Fibroblast of skin of right quadriceps (primary cell): ENCODE measurements at places on chromosomes 5 and 9.

- no peak for DNase-seq
Measured at GRCh38 chr5:66894480-66895240, 298.5 kb downstream of the MAST4 start.

- DNase-seq, result peak; percentile 19
Measured at GRCh38 chr5:161105525-161105924, 253.5 kb upstream of the ATP10B start.

- no peak for DNase-seq
Measured at GRCh38 chr5:61991430-61991829, 314.6 kb upstream of the KIF2A start.

- DNase-seq, result no peak
Measured at GRCh38 chr9:22415941-22416691, 30.5 kb upstream of the DMRTA1 start.

DNA sequence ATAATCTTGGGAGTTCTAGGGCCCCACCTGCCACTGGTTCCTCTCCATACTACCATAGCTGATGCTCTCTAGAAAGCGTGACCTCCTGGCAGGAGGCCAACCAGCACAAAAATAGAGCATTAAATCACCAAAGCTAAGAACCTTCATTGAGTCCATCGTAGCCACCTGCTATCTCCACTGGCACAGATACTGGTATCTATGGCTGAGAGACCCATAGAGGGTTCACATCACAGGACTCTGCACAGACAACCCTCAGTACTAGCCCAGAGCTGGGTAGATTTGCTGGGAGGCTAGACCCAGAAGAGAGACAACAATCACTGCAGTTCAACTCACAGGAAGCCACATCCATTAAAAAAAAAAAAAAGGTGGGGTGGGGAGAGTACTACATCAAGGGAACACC is 509.1 kb downstream of the DTWD2 start:
- DNase-seq, result no peak

DNA sequence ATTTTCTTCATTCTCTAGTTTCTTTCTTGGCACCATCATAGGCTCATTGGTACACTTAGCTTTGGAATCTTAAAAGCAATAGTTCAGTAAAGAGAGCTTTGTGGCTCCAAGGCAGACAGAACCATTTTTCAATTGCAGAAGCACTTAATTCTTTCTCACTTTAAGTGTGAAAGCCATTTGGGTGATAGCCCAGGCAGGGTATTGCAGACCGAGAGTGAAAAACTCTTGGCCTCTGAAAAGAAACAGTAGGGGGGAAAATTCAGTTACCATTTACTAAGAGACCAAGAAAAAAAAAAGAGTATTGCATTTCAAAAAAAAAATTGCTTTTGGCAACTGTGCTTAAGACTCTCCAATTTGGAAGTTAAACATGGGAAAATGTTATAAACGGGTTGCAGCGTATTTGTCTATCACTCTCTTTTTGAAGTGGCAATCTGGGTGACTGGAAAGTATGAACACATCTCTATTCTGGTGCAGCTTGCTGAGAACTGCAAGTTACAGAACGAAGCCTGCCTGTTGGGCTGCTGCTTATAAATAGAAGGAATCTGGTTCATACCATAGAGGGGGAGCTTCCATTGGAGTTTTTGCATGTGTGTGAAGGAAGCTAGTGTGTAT is 170.5 kb downstream of the TLE4 start:
- DNase-seq, result no peak

- peak; percentile 54 for DNase-seq
Measured at GRCh38 chr5:54581831-54582548, 64.4 kb downstream of the SNX18 start.

GRCh38 chr9:93902780-93903655 is 52.1 kb downstream of the BARX1 start:
- no peak for DNase-seq

- DNase-seq, result peak; percentile 83
Measured at GRCh38 chr5:158718738-158719505, 380.8 kb downstream of the EBF1 start.

- DNase-seq, result no peak
Measured at GRCh38 chr9:137789295-137789895, 88.2 kb upstream of the CACNA1B start.

GRCh38 chr5:85395526-85395925 is 1010.8 kb upstream of the EDIL3 start:
- no peak for DNase-seq

- peak; percentile 75 for DNase-seq
Measured at GRCh38 chr5:169893571-169893970, 86.7 kb downstream of the INSYN2B start.

- no peak for DNase-seq
Measured at GRCh38 chr5:133991171-133991910, 13.4 kb downstream of the VDAC1 start.

DNA sequence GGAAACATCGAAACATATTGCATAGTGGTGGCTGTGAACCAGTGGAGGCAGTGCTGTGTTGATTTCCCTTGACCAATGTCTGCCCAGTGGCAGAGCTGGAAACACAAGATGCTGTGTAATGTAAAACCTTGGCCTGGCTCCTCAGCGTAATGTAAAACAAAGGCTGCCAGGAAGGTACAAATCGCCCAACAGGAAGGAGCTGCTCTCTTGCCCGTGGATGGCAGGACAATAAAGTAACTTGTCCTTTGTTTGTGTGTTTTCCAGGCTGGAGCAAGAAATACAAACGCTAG is 143.4 kb downstream of the PALM2AKAP2 start:
- DNase-seq, result no peak

DNA sequence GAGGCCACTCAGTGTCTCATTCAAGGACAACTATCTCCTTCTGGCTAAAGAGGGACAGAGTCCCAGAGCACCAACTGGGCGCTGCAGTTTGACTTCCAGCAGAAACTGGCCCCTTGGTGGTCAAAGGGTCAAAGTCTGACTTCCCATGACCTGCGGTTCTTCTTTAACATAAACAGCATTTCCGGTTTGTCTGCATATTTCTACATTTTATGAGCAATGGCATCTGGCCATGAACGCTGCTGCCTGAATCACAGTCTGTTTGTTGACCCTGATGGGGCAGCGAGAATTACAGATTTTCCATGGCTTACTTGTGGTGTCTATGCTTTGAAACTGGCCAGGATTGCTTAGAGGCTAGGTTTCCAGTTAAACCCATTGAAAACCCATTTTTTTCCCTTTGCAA is 1.3 kb downstream of the TNFSF15 start:
- peak; percentile 74 for DNase-seq

DNA sequence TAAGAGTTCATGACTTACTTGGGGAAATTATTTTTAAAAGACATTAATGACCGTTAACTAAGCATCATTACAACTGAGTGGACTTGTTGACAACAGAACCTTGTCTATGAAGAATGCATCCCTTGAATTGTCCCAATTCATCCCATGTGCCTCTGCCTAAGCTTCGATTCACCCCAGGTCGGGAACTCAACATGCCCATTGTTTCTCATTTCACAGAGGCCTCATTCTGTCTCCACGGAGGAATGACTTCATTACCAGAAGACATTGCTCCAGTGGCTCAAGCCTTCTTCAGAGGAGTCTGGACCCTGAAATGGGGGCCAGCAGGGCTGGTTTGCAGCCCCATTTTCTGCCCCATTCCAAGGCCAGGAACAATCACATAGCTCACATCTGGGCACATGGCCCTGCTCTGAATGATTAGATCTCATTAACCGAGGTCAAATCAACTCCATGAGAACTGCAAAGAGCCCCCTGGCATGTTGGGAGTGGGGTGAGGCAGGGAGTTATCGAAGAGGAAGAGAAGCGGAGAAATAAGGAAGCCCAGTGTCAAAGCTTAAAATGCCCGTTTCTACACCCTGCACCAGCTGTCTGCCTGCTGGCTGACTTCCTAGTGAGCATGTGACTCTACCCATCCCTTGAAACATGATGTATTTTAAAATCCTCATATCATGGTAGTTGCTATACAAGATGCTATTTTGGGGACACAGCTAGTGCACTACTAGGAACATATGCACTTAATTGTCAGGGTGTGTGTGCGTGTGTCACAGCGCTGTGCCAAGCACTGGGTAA is 137.3 kb downstream of the LHFPL2 start:
- no peak for DNase-seq

GRCh38 chr9:112007575-112008240 is 111.1 kb downstream of the UGCG start:
- DNase-seq, result peak; percentile 14

DNA sequence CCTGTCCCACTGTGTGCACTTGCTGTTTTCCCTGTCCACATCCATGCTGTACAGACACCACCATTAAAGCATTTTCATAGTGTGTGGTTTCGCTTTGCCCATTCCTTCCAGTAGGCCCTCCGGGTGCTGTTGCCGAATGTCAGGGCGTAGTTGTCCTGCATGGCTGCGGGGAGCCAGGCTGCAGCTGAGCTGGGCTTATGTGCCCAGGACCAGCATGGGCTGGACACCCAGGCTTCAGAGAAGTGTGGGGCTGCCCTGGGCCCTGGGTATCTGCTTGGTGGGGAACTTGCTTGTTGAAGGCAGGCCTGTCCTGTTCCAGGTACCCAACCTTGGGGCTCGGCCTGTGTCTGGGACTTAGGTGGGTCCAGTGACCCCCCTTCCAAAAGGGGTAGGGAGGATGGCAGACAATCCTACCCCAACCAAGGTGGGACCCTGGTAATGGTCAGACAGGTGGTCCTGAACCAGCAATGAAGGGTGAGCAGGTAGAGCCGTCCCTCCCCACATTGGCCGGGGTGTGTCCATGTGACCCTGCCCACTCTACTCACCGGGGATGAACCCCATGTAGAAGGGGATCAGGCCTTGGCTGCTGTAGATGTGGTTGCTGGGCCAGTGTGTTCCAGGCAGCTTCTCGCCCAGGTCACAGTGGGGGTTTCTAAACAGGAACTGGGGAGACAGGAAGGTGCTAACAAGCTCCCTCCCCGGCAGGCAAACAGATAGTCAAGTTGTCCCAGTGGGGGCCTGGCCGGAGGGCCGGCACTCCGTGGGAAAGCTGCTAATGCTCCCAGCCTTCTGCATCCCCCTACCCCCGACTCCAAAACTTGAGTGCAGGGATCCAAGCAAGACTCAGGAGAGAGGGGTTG is 2.8 kb downstream of the TUBB4B start:
- no peak for DNase-seq

DNA sequence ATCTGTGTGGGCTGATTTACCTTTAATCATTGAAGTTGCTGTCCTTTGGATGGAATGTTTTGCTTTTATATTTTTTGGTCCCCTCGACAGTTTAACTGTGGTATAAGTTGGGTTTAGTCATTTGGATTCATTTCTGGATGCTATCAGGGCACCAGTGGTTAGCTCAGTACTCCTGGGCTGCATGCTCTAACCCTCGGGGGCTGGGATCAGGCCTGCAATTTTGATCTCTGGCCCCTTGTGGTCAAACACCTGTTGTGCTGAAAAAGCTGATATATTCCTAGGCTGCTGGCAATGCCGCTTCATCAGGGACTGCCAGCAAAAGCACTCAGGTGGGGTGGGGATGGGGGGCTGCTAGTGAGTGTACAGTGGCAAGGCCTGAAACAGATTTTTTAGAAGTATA is 440.4 kb upstream of the RIOK2 start:
- no peak for DNase-seq

DNA sequence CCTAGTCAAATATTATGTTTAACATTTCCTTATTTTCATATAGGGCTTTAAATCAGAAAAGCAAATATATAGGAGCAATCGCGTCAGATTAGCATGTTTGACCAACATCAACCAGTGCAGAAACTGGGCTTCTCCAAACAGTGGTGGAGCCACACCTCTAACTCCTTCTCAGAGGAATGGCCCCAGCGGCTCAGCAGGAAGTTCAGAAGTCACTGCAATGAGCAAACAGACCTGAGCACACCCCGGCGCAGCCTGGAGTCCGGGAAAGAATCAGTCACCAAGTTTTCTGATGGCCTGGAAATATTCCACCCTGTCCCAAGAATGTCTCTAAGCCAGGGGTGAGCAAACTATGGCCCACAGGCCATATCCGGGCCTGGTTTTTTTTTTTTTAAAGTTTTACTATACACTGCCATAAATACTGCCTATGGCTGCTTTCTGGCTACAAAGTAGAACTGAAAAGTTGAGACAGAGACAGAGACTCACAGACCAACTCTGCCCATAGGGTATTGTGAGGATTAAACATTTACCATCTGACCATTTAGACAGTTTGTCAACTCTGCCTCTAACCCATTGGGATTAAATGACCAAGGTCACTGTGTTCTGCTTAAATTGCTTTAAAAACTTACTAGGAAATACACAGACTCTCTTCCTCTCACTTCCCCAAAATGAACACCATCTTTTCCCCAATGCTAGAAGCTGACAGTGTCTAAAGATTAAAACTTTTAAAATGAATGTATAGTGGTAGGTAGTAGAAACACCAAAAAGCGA is 5.4 kb downstream of the GOLM1 start:
- no peak for DNase-seq

DNA sequence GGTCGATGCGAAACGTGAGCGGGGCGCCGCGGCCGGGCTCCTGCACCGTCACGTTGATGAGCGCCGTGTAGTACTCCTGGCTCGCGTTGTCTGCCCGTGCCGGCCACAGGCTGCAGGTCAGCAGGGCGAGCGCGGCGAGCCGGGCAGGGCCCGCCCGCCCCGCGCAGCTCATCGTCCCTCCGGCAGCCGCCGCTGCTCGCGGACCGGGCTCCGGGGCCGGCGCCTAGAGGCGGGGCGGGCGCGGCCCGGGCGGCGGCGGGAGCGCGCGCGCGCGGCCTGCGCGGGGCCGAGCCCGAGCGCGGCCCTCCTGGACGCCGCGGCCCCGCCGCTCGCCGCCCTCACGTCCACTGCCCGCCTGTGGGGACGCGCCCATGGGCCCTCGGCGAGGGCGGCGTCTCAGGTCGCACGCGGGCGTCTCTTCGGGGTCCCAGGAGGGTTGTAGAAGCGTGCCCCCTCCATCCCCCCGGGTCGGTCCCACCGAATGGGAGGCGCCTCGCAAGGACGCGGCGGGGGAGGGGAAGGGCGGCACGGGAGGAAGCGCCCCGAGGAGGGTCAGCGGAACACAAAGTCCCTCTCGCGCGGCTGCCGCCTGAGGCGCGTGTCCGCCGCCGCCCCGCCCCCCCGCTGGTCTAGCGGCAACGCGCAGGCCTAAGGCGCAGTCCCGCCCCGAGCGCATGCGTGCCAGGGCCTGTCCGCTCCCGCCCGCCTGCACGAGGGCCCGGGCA is at the start of gene RNF130:
Gene RNF130, minus strand, starts transcription at position 229 of the 725 bp plus-strand sequence. Its CDS starts 57 bp downstream, at position 172.
- peak; percentile 93 for DNase-seq

GRCh38 chr5:154465169-154465568 is 12.9 kb downstream of the HAND1 start:
- DNase-seq, result peak; percentile 47

DNA sequence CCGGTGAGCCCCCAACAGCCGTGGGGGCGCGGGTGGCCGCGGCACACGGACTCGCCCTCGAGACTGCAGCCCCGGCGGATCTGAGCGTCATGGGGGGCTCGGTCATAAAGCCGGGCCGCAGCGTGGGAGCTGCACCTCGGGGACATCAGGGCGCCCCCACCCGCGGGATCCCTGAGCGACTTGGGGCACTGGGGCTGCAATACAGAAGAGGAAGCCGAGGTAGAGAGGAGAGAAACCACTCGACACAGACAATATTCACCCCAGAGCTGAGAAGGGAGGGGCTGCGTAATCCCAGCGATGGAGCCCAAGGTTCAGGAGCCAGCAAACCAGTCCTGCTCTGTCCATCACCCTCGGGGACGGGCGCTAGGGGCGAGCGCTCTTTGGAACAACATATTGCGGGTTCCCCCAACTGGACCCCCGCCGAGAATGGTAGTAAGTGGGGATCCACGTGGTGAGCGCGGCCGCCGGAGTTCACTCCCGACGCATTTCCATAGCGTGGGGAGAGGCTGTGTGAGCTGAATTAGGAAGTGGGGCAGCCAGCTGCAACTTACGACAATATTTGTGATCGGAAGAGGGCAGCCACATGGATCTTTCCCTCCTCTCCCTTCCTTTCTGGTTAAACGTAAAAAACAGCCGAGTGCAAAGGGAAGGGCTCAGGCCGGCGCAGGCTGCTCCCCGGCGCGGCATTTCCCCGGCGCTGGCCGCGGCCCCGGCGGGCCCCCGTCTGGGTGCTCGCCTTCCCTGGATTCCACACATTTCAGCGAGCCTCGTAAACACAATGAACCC is 9.9 kb downstream of the PTCH1 start:
- no peak for DNase-seq
